Colonic mucosa (tissue), 4 donors: ENCODE measurements at places on chromosomes 3 and 15. TPM values are rescaled to one million over a fixed set of nuclear protein-coding genes. Genes with fewer than 3 reads are reported as not detected.

SOX2 gene
- 0.35 TPM for total RNA-seq

FETUB gene
- 0.22 TPM for total RNA-seq

TTLL13 gene
- 1.2 TPM for total RNA-seq

GP5 gene
- 0.11 TPM for total RNA-seq

LINGO1 gene
- 0.79 TPM for total RNA-seq

DNA sequence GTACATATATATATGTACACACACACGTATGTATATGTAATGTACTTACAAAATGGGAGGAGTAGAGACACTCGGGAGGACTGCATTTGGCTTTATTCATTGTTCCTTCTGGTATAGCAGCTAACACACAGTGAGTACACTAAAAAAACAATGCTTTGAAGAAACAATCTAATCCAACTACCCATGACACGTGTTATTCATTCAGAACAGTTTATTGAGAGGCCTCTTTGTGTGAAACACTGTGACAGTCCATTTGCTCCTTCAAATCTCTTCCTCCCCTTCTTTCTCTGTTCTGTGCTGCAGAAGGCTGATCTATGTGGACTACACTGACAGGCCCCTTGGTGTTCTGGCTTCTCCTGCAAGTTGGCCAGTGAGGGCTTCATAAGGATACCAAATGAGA lies 1075.9 kb upstream of the CFAP20DC start:
- no peaks in the 10 kb centered on the region for H3K27me3 ChIP-seq
- no peak overlapping the region for H3K27ac ChIP-seq
- no peaks in the 10 kb centered on the region for H3K4me1 ChIP-seq
- DNase-seq, result no peak
- H3K4me3 ChIP-seq, result no peak overlapping the region

GRCh38 chr3:132003685-132004084 lies 31.1 kb downstream of the CPNE4 start:
- H3K27ac ChIP-seq, result no peak overlapping the region
- H3K4me1 ChIP-seq, result no peaks in the 10 kb centered on the region
- H3K27me3 ChIP-seq, result no peaks in the 10 kb centered on the region
- DNase-seq, result no peak
- H3K4me3 ChIP-seq, result no peak overlapping the region

DNA sequence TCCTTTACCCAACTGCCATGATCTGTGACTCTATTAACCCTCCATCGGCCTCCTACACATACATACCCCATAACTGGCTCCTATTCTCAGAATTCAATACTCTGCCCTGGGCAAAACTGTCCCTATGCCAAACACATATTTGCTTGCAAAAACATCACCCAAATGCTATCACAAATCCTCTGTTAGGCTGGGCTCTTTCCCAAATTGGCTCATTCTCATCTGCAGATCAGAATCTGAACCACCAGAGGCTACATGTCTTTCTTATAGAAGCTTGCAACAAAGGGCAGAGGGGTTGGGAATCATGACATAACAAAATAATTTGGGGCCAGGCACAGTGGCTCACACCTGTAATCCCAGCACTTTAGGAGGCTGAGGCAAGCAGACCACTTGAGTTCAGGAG lies 45.4 kb upstream of the GOLM2 start:
- H3K4me1 ChIP-seq, result no peaks in the 10 kb centered on the region
- H3K27ac ChIP-seq, result no peak overlapping the region
- no peak for DNase-seq

GRCh38 chr3:127762077-127762786 lies 60.1 kb downstream of the MGLL start:
- no peaks in the 10 kb centered on the region for H3K36me3 ChIP-seq
- peaks cover 5% of the 10 kb centered on the region for H3K4me1 ChIP-seq
- H3K27ac ChIP-seq, result no peak overlapping the region
- no peak for DNase-seq
- no peak overlapping the region for H3K4me3 ChIP-seq

GRCh38 chr3:152071924-152072323 lies 196.8 kb upstream of the MBNL1 start:
- no peaks in the 10 kb centered on the region for H3K36me3 ChIP-seq
- H3K4me1 ChIP-seq, result no peaks in the 10 kb centered on the region
- H3K27ac ChIP-seq, result no peak overlapping the region
- no peak overlapping the region for H3K4me3 ChIP-seq
- DNase-seq, result no peak
- H3K27me3 ChIP-seq, result no peaks in the 10 kb centered on the region

DNA sequence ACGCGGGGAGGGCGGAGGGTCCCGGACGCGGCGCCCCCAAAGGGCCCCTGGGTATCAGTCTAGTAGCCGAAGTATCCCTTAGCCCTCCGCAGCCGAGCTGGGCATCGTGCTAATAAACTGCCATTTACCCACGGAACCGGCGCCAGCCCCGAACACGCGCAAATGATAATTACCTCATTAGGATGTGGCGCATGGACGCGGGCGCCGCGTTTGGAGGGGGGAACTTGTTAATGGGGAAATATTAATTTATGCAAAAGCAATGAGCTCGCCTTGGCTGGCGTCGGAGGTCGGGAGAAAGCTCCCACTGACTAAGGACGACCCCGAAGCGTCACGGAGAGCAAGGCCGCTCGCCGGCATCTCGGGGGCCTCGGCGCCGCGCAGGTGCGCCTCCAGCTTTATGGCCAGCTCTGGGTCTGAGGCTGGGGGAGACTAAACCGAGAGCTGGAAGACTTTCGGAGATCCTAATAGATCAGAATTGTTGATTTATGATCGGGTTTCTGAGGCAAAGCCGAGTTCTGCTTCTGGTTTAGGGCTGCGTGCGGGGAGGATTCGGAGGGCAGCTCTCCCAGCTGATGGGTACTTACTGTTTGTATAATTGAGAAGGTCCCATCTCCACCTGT lies 474 bp upstream of the FEZF2 start:
- no peak for DNase-seq
- H3K4me3 ChIP-seq, result no peak overlapping the region
- H3K27me3 ChIP-seq, result peaks cover 92% of the 10 kb centered on the region
- H3K36me3 ChIP-seq, result no peaks in the 10 kb centered on the region

GRCh38 chr3:42894698-42895579 lies 11.0 kb upstream of the ZNF662 start:
- H3K4me1 ChIP-seq, result no peaks in the 10 kb centered on the region
- H3K4me3 ChIP-seq, result no peak overlapping the region
- DNase-seq, result no peak
